Stimulated activated CD8-positive, alpha-beta memory T cell treated with anti-CD3 and anti-CD28 coated beads, Interleukin-15, amount 100 ng/mL, for 4 hours (primary cell): ENCODE measurements at places on chromosomes 16 and 17.

- DNase-seq, result peak; percentile 37
These were observed 7.6 kb downstream of the MYO1C start for GRCh38 chr17:1484676-1485422.

DNA sequence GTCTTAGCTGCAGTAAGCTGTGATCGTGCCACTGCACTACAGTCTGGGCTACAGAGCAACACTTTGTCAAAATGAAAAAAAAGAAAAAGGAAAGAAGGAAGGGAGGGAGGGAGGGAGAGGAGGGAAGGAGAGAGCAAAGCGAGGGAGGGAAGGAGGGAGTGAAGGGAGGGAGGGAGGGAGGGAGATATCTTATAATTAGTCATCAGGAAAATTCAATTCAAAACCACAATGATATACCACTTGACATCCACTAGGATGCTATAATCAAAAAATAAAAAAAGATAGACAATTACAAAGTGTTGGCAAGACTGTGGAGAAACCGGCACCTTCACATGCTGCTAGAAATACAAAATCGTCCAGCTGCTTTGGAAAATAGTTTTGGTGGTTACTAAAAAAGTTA is 93.8 kb downstream of the CDC27 start:
- no peak for DNase-seq

DNA sequence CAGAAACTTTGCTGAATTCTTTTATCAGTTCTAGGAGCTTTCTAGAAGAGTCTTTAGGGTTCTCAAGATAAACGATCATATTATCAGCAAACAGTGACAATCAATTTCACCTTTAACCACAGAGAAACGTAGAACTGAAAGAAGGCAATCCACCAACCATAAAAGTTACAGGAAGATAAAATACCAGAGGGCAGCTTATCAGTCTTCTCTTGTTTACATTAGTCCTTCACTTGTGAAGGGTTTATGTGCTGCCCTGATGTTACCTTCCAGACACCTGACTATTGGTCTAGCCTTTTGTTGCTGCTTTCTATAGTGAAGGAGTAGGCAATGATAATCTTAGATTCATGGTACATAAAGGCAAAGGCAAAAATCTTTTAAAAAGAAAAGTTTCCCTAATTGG is 73.2 kb upstream of the EFCAB3 start:
- DNase-seq, result no peak

DNA sequence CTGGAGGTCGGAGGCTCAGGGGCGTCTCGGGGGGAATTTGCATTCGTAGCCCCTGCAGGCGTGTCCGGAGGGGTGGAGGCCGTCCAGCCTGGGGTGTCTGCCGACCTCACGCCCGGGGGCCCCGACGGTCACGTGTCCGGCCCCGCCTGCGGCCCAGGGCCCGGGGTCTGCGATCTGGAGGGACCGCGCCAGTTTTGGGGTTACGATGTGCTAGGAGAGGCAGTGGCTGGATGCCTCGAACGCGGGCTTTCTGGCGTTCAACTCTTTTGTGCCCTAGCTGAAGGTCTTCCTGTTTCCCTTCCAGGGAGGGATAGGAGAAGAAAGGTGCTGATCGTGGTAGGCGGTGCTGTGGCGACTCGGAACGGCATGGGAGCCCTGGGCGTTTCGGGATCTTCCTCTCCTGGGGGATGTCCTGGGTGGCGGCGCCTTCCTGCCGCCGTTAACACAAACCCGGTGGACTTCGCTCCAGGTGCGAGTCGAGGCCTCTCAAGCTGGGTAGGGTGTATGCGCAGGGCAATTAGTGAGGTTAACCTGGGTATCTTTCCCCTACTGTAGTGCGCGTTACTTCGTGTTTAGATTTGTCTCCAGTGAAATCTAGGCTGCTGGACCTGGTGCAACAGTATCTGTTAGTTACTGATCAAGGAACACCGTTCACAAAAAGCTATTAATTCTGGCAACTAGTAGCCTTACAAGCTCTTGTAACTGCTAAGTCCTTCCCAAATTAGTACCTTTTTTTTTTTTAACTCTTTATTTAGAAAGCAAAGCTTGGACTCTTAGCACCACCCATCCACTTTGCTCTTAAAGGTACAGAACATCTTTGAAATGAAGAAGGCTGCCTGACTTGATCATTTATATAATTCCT is 1.3 kb downstream of the AKAP1 start:
- no peak for DNase-seq

DNA sequence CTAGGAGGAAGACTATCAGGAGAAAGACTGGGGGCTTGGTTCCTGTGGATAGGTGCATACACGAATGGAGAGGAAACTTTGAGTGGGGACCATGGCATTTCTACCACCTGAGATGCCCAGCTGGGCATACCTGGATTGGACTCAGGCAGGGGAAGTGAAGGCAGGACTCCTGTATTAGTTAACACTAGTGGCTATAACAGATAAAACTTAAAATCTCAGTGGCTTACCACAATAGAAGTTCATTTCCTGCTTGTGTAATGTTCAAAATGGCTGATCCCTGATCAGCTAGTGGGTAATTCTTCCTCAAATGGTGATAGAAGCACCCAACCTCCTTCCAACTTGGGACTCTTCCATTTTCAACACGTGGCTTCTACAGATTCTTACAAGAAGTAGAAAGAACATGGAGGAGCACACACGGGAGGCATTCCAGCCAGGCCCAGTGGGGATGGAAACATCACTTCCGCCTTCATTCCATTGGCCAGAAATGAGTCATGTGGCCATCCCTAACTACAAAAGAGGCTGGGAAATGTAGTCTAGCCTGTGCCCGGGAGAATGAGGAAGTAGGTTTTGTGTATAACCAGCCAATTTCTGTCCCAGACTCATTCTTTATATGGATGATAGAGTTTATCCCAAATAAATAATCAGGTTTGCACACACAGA is 112.1 kb downstream of the UTP18 start:
- DNase-seq, result no peak

GRCh38 chr17:1251866-1252608 is 18.2 kb upstream of the BHLHA9 start:
- DNase-seq, result no peak

- DNase-seq, result no peak
These were observed 561.9 kb upstream of the SOX9 start for GRCh38 chr17:71558901-71559300.

DNA sequence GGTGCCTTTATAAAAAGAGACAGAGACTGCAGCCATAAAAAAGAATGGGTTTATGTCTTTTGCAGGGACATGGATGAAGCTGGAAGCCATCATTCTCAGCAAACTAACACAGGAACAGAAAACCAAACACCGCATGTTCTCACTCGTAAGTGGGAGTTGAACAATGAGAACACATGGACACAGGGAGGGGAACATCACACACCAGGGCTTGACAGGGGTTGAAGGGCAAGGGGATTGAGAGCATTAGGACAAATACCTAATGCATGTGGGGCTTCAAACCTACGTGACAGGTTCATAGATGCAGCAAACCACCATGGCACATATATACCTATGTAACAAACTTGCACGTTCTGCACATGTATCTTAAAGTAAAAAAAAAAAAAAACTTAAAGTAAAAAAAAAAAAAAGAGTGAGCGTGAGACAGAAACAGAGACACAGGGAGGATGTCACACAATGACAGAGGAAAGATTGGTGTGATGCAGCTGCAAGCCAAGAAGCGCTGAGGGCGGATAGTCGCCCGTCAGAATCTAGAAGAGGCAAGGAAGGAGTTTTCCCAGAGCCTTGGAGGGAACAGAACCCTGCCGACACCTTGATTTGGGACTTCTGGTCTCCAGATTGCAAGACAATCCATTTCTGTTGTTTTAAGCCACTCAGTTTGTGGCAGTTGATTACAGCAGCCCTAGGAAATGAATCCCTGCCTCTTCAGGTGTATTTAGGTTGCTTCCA is 27.4 kb upstream of the TNS4 start:
- no peak for DNase-seq

- DNase-seq, result no peak
These were observed 10.7 kb downstream of the GNAO1 start for GRCh38 chr16:56202036-56202435.

GRCh38 chr16:76835779-76836300 is 355.1 kb upstream of the MON1B start:
- DNase-seq, result no peak

- DNase-seq, result no peak
These were observed 5.9 kb upstream of the RAB40C start for GRCh38 chr16:583815-584591.

GRCh38 chr17:59311051-59311468 is 20.4 kb upstream of the YPEL2 start:
- no peak for DNase-seq

DNA sequence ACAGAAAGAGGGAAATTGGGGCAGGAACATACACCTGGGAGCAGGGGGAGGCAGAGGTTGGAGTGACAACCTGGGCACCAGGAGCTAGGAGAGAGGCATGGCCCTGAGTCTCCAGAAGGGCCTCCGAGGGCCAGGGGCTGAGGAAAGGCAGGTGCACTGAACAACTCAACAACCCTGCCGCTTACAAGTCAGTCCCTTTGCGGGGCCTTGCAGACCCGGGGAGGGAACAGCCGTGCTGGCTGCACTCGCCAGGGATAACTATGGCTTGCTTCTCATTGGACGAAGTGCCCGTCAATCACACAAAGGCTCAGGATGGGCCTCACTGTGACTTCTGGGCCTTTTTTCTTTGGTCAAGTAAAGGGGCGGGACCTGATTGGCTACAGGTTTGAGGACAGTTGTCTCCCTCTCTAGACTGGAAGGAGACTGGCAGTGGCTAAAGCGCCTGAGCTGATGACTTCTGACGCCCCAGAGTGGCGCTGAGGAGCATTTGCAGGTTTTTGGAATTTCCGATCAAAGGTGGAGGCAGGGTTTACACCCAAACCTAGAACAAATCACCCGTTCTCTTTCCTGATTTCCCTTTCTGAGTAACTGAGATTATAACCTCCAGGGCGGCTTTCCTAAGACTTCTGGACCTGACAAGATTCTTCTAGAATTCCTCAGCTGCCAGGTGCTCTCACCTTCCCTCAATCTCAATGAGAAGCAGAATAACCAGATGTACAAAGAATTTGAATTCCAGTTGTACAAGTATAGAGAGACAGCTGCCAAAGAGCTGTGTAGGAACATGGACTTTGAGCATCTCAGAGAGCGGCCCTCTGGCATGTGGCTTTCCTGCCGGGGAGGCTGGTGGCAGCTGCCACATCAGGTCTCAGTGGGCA is 27.6 kb upstream of the ST6GALNAC2 start:
- no peak for DNase-seq

GRCh38 chr16:81513204-81514040 is 68.8 kb downstream of the CMIP start:
- no peak for DNase-seq

GRCh38 chr17:74812109-74813009 is 36.2 kb upstream of the NAT9 start:
- DNase-seq, result no peak

DNA sequence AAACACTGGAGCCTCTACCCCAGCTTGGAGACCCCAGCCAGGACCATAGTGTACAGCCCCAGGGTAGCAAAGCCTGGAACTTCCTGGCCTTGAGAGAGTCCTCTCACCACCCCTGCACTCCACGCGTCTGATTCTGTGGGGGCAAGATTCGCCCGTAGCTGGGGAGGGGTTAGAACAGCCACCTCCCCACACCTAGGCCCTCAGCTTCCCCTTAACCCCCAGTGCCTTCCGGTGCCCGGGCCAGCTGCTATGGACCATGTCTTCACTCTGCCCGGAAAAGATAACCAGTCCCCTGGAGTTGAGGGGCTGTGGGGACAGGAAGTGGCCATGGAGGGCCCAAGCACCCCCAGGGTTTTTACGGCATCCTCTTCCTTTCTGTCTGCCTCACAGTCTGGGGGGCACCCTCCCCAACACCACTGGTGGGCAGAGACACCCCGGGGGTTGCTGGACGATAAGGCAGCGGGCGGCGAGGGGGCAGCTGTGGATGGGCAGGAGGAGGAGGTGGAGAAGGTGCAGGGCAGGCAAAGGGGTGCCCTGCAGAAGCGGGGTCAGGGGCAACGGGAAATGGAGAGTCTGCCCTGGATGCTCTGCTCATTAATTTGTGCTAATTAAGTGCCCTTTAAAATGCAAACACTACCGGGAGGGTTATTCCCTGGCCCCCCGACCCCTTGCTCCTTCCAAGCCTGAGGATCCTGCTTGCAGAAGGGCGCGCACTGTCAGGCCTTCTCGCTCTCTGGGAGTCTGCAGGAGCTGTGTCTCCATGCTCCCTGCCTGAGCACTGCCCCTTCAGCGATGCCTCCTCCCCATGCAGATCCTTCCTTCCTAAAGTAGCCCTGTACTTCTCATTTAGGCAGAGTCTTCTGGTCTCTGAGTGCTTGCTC is 2.4 kb downstream of the PRSS27 start:
- no peak for DNase-seq

DNA sequence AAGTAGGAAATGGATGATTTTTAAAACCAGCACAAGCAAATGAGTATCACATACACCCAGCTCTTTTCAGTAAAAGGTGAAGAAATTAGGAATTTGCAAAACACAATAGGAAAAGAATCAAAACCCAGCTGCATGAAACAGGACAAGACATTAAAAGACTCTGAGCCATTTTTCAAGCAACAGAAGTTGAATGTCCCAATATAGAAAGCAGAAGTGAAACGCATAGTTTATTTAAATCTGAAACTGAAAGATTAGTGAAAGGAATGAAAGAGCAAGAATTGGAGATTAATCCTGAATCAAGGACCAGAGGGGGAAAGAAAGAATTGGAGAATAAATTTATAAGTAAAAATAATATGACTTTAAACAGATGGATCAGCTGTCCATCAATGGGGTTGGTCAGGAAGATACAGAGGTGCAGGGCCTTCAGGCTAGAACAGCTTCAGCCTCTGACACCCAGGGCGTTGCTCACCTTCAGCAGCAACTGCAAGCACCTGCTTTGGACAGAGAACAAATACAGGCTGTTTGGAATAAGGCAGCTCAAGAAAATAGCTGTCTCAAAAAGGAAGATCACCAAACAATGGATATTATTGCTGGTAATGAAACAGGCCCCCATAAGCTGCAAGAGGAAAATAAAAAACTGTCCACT is 3.9 kb upstream of the ARHGAP17 start:
- DNase-seq, result no peak

DNA sequence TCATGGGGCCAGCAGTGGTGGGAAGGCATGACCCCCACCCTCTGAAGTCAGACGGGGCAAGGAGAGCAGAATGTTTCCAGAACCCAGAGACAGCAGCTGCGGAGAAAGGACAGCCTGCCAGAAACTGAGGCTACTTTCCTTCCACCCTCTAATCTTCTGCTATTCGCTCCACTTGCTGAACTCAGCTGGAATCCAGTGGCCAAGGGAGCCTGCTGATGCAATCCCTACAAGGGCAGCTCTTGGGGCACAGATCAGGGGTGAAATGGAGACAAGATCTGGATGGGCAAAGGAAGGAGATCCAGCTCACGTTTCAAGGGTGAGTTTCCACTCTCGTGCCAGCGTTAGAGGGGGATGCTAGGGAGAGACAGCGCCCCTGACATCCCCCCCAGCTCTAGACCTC is 479.1 kb downstream of the SLC39A11 start:
- no peak for DNase-seq

- DNase-seq, result no peak
These were observed 11.6 kb downstream of the IL34 start for GRCh38 chr16:70657956-70658355.

DNA sequence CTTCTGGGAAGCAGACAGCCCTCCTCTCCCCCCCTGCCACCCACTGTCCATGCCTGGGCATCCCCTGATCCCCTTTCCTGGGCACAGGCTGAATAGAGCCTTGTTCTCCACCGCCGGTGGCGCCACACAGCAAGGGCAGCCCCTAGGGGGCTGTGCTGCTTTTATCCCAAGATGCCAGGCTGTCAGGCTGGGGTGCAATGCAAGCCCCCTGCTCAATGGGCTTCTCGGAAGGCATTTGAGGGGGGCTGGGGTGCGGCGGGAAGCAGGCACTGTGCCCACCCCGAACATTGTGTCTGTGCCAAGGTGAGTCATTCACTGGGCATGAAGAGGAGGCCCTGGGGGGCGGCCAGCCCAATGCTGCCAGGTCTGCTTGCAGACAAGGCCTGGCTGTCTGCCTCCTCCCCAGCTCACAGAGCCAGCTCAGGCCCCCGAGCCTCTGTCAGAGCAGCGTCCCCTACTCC is 1.5 kb upstream of the GFAP start:
- DNase-seq, result no peak
